NCI-H2107 (cell line): ENCODE measurements at places on chromosomes 6 and 20.

DNA sequence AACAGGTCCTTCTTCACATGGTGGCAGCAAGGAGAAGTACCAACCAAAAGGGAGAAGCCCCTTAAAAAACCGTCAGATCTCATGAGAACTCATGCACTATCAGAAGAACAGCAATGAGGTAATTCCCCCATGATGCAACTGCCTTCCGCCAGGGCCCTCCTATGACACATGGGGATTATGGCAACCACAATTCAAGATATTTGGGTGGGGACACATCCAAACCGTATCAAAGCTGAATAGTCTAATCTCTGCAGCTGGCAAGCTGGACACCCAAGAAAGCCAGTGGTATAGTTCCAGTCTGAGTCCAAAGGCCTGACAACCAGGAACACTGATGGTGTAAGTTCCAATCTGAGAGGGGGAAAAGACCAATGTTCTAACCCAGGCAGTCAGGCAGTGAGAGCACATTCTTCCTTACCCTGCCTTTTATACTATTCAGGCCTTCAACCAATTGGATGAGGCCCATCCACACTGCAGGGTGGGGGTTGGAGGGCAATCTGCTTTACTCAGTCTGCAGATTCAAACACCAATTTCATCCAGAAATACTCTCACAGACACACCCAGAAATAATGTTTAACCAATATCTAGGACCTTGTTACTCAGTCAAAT lies 17.9 kb upstream of the CNKSR3 start:
- no peak for DNase-seq

DNA sequence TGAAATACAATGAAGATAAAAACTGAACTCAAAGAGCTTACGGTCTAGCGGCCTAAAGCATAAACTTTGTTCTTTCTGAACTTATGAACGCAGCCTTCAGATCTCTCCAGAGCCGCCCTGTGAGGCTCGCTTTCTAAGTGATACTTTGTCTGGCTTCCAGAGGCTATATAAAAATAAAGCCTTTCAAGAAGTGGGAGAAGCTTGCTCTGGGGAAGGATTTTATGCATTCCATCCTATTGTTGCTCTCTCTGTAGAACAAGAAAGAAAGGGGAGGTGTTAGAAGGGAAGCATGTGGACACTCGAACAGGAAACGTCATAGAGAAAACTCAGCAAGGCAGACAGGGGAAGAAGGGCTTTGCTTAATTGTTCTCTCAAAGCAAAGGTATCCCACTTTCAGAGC lies 77.0 kb downstream of the TBX18 start:
- DNase-seq, result no peak

- DNase-seq, result no peak
Measured at GRCh38 chr20:57930351-57930750, 220.5 kb upstream of the PMEPA1 start.

DNA sequence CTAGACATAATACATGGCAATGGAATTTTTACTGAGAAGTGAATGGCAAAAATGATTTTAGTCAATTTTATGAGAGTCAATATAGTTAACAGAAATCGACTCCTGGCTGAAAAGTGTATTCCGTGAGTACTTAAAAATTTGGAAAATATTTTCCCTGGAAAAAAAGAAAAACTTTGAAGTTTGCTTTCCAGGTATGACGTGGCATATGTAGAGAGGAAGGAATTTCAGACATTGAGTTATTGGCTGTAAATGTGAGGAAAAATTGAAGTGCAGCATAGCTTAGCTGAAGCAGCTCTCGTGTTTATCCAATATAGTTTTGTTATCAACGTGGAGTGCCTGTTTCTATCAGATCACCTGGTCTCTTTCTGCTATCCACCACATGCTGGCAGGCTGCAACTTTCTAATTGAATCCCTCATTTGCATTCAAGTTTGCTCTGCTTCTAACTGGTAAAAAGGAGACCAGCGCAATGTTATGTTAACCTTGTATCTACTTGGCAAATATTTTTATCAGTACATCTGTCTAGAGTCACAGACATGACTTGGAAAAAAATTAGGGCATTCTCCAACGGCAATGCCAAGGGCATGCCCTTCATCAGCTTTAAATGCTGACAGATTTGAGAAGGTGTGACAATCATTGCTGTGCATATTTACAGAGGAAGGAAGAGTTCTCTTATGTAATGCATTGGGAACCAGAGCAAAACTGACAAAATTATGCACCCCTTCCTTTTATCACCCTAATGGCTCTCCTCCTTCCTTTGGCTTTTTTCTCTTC lies 1102.8 kb upstream of the FLRT3 start:
- DNase-seq, result no peak

DNA sequence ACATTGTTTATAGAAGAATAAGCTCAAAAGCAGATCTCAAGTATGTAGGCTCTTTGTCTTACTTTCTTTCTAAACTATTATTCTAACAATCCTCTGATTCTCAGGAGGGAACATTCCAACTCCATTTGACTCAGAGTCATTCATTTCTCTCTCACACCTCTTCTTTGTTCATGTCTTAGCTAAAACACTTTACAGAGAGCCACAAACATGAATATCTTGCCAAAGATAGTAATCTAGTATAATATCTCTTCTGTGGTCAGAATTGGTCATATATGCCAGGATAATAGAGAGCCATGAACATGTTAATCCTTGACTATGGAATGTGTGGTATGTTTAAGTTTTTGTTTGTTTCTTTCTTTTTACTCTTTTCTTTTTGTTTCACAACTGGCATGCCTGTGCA lies 456.0 kb upstream of the PTCHD4 start:
- DNase-seq, result no peak

- no peak for DNase-seq
Measured at GRCh38 chr20:10670501-10671220, 3.1 kb downstream of the JAG1 start.

- DNase-seq, result no peak
Measured at GRCh38 chr6:17938901-17939300, 48.5 kb downstream of the KIF13A start.
